ENCODE measurements at places on chromosomes 2 and 18.

GRCh38 chr18:7678389-7678788 lies 111.3 kb downstream of the PTPRM start:
- DNase-seq, result no peak

GRCh38 chr2:164073101-164074074 lies 337.6 kb upstream of the FIGN start:
- DNase-seq, result no peak

GRCh38 chr18:63016270-63016669 lies 300.9 kb downstream of the PHLPP1 start:
- peak; percentile 61 for DNase-seq

DNA sequence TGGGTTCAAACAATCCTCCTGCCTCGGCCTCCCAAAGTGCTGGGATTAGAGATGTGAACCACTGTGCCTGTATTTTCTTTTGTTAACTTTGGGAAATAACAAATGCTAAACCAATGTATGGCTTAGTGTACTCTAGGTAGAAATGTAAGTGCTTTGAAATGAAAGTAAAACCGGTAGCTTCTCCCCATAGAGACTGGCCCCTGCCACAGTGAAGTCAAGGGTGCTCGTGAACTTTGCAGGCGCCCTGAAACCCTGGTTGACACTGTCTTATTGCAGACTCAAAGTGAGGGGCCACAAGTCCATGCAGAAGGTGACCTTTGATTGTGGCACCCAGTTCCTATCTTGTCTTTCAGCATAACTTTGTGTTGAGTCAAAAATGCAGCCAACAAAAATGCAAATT lies 24.2 kb upstream of the MTCL1 start:
- no peak for DNase-seq

DNA sequence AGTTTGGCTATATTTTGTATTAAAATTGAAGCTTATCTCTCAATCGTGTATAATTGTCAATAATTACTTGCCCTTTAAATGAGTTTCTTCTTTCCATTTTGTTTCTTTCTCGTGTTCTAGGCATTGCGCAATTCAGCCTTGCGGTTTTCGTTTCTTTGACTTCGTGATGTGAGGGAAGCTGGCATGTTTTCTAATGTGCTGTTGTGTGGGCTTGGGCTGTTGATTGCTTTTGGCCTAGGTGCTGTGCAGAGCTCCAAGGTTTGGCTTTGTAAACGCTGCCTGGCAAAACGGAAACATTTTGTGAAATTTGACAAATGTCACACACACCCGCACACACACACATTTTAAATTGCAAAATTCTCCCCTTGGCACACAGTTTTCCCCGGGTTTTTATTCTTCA lies 242.6 kb upstream of the TCF4 start:
- DNase-seq, result no peak

GRCh38 chr18:9260388-9261380 lies 73.9 kb upstream of the TWSG1 start:
- no peak for DNase-seq

Measured in activated CD4-positive, alpha-beta T cell treated with anti-CD3 and anti-CD28 coated beads for 48 hours (primary cell).